ENCODE measurements at places on chromosomes 12 and 14.

DNA sequence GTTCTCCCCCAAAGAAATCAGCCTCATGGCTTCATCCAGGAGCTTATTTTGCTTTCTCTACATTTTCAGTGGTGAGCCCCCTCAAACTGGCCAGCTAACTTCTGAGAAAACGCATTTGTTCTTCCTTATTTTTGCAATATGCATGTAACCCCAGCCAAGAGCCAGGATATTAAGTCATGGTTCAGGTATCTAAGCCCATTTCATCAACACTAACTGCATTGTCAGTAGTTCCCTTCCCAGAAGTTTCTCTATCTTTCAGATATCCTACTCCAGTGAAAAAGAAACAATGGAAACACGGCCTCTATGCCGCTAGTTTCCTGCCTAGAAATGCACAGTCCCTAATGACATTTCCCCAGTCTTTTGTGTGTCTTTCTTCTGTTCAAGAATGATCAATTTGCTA, 102.8 kb upstream of the RASSF8 start:
- no peak for DNase-seq

DNA sequence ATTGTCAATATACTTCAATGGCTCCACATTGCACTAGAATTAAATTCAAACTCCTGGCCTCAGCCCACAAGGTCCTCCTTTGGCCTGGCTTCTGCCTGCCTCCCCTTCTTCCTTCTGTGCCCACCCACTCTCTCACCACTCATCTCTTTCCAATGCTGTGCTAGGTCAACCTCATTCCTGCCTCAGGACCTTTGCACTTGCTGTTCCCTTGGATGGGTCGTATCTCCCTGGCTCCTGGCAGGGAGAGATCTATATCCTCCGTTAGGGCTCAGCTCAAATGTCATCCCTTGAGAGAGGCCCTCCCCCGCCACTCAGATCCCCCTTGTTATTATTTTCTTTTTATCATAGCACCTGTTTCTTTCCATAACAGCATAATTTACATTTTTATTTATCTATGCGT, 79.9 kb upstream of the LHX5 start:
- DNase-seq: no peak

DNA sequence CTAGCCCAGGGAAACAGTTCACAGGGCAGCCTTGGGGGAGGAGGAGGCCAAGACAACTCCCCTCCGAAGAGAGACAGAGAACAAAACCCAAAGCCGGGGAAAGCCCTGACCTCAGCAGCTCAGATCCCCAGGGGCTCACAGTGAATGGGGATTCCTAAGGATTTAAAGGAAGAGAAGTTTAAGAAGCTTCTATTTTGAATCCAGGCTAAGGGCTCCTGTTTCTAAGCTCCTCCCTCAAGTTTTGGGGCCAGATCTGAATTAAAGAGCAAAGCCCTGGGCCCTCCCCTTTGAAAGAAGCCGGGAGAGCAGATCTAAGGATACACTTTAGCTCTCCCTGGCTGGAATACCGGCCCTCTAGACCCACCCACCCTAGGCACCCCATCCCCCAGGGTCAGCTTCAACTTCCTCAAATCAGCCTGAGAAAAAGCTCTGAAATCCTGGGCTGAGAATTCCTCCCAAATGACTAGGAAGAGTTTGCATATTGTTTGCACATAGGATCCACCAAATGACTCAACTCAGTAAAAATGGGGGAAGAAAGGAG, 3.9 kb downstream of the KDM2B start:
- no peak for DNase-seq

DNA sequence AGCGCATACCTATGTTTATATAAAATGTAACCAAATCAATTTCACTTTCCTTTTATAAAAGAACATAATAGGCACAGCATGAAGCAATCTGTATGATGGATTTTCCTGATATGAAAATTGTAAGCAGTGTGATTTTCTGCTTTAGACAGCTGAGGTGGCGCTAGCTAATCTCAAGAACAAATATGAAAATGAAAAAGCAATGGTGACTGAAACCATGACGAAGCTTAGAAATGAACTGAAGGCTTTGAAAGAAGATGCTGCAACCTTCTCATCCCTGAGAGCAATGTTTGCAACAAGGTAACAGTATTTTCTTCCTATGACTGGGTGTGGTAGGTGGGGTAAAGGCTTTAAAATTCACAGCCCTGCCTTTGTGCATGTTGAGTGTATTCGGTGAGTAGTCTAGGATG, 65.0 kb upstream of the FGD4 start:
- no peak for DNase-seq

Measured in CD4-positive, alpha-beta T cell treated with Interleukin-2 at 100 ng/mL for 4 hours (primary cell).